HFF-Myc (cell line): ENCODE measurements at places on chromosomes 7 and 10.

DNA sequence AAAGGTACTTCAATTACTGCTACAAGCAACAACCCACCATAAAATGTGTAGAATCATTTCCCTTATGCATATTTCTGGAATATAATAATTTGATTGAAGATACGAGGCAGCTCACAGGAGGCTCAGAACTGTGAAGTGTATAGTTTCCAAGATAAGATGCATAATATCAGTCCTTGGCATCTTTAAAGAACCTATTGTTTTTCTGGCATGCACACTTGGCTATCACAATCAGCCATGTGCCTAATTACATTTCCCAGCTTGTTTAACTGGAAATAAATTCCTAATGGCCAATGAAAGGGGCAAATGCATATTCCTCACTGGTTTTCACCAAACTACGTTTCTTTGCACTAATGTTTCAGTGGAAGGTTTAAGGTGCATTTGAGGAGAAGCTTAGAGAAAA, 83.4 kb upstream of the LRRC18 start:
- DNase-seq = no peak

- no peak for DNase-seq
Measured at GRCh38 chr7:64181586-64181985, 25.4 kb upstream of the ZNF735 start.

GRCh38 chr7:35725280-35725680, 30.3 kb upstream of the HERPUD2 start:
- no peak for DNase-seq

DNA sequence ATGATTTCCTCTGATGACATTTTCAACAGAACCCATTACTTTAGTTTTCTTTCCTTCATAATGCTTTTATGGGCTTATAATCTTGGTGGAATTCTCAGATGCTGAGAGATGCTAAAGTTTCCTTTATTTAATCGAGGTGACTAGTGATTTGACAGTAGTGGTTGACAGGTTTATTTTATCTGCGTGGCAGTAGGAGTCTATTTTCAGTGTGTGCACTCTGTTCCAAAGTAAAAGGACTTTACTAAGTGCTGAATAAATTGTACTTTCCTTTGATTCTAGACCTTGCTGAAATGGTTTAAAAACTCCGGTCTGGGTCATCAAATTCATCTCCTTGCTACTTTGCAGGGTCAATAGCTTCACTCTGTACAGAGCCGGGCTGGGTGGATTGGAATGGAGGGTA, 900.3 kb downstream of the LRMDA start:
- DNase-seq = no peak

GRCh38 chr10:33154590-33154989, 179.9 kb downstream of the NRP1 start:
- no peak for DNase-seq

DNA sequence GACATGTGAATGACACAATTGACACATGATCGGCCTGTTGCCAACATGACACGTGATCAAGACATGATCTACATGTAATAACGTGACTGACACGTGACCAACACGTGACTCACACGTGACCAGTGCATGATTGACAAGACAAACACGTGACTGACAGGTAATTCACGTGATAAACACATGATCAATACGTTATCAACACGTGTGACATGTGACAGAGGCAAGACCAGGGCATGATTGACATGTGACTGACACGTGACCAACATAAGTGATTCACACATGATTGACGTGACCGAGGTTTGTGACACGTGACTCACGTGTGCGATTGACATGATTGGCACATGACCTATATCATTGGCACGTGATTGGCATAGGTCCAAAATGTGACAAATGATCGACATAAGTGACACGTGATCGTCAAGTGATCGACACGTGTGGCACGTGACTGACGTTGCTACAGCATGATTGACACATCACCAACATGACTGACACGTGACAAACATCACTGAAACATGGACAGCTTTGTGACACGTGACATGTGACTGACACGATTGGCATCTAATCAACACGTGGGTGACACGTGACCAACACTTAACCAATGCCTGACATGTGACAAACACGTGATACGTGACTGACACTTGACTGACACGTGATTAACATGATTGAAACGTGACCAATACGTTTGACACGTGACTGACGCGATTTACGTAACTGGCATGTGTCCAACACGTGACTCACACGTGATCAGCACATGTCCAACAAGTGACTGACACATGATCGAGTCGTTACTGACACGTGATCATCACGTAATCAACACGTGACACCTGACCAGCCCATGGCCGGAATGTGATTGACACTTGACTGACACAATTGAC, 23.0 kb downstream of the CRPPA start:
- no peak for DNase-seq

DNA sequence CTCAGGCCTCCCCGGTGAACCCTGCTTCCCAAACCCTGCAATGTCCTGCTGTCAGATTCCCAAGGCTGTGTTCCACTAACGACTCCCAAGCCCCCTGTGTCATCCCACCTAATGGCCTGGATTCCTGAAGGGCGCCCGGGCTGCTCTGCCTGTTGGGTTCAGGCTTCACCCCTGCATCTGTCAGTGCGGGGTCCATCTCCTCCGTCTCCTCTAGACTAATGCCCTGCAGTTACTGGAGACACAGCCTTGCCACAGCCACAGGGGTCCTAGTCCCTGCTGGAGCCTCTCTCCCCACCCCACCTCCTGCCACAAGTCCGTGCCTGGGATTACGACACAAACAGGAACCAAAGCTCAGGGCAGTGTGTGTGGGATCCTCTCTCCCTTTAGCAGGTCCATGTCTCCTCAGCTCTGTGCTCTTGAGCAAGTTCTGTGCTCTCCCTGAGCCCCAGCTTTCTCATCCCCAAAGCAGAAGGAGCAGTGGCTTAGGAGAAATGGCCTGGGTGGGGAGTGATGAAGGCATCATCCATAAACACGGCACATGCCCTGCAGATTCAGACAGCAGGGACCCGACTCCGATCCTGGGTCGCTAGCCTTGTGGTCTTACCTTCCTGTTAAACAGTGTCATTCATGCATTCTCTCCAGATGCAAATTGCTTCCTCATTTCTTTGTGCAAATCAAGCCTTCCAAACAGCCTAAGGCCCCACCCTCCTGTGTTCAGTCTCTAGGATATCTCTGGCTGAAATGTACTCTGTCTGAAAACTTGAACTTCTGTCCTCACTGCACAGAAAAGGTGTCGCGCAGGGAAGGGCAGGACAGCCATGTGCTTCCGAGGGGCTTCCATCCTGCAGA, 8.2 kb upstream of the RBP3 start:
- DNase-seq = no peak

- DNase-seq = no peak
Measured at GRCh38 chr10:91574236-91574635, 58.6 kb downstream of the PPP1R3C start.

- no peak for DNase-seq
Measured at GRCh38 chr10:59894114-59894513, 12.2 kb downstream of the CCDC6 start.

- DNase-seq = no peak
Measured at GRCh38 chr7:703049-703448, 23.4 kb upstream of the DNAAF5 start.

DNA sequence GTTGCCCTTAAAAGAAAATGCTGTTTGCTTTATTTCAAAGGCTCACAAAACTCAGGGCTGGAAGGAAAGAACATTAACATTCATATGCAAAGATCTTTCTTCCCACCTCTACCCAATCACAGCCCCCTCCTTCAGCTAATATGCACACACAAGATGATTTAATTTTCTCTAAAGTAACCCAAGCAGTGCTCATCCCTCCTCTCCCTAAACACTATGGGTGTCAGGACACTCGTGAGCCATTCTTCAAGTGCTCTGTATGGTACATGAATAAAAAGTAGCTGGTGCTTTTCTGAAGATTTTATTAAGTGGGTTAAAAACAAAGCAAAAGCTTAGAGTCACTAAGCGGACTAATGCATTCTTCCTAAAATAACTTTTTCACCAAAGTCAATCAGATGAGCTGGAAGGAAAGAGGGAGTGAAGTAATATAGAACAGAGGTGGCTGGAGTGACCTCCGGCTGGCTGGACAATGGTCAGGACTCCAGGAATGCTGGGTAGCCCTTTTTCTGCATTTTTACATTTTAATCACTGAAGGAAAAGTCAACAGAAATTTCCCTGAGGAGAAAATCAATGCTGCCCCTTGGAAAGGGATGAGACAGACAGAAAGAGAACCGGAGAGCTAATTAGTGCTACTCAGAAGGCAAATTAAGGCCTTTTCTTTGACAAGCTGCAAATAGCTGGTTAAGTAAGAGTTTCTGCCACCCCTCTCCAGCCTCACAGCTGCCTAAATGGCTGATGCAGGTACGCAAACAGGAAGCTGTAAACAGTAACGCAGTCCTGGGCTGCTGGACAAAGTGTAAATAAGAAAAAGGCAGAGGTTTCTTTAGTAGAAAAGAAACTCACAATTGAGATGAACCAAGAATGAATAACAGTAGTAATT, 6.6 kb downstream of the DGKI start:
- DNase-seq = no peak

- DNase-seq = no peak
Measured at GRCh38 chr10:86165666-86166065, 200.9 kb downstream of the GRID1 start.

DNA sequence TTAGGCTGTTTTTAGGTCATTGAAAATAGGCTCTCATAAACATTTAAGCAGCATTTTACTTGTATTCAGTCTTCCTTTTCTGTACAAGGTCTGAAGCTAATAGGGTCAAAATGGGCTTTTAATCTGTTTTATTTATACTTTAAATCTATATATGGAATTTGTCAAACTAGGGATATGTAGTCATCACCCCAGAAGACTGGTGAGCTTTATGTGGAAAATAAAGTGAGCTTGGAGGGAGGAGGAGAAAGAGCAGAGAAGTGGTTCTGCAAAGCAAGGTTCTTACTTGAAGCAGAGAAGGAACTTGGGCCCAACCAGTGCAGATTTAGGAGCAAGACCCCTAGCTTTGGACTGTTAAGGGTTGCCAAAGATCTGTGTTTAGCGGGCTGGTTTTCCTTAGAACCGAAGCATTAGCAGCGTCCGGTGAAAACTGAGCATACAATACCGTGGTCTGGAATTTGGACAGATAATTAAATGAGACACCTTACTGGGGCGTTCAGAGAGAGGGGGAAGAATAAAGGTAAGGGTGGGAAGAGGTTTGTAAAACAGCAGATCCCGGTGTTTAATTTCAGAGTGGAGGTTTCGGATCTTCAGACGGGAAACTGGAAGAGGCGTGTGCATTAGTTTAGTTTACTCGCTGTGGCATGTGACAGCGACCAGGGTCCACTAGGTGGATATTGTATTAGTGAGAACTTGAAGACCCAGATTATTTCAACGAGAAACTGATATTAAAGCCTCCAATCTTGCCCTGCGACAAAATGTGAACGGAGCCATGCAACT, 2.4 kb downstream of the BAMBI start:
- DNase-seq = no peak

GRCh38 chr10:18829259-18829658, 170.0 kb downstream of the ARL5B start:
- no peak for DNase-seq

GRCh38 chr7:30613366-30614325, 19.0 kb downstream of the GARS1 start:
- DNase-seq = no peak

DNA sequence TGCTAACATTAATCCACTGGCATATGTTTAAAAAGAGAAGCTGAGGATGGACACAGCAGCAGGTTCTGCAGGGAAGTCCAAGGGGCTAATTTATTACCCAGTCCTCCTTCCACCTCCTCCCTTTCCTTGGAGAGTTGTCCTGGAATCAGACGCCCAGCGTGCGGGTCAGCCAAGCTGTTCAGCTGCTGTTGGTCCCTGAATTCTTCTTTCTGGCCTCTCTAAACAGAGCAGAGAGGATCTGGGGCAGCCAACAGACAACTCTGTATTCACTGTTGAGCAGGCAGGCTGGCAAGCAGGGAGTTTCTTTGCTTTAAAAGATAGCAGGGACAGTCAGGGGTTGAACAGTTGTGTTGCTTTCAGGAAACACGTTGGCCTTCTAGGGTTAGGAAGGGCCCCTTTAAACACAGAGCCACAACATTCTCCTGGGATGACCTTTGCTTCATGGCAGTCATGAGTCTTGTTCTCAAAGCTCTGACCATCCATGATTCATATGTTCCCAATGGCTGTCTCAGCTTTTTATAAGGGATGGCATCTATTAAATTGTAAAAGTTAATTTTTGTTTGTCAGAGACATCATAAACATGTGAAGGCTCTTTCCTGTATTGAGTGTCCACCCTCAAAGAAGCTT, 217.0 kb downstream of the CREB5 start:
- DNase-seq = no peak
